Sigmoid colon (tissue), 7 donors: ENCODE measurements at places on chromosomes 6 and 20. TPM values are rescaled to one million over a fixed set of nuclear protein-coding genes. Genes with fewer than 3 reads are reported as not detected.

The NRN1 gene
- 5.0 TPM for polyA plus RNA-seq

The JAG1 gene
- polyA plus RNA-seq = 4.2 TPM

The OLIG3 gene
- polyA plus RNA-seq = not detected

The HLA-DRB1 gene
- polyA plus RNA-seq = 158 TPM

The CFAP61 gene
- polyA plus RNA-seq = not detected

The RAET1L gene
- polyA plus RNA-seq = not detected

The BPIFB1 gene
- not detected for polyA plus RNA-seq

The MUCL3 gene
- under 0.01 TPM for polyA plus RNA-seq

The SLC22A2 gene
- not detected for polyA plus RNA-seq

The PTCRA gene
- polyA plus RNA-seq = not detected

The SLC35D3 gene
- polyA plus RNA-seq = not detected

The KCNQ2 gene
- polyA plus RNA-seq = 0.83 TPM

The ZDHHC14 gene
- polyA plus RNA-seq = 2.8 TPM

The MOG gene
- 0.22 TPM for polyA plus RNA-seq

The SOBP gene
- 1.2 TPM for polyA plus RNA-seq

The TMEM217 gene
- polyA plus RNA-seq = 0.60 TPM

The TNFRSF6B gene
- polyA plus RNA-seq = 4.8 TPM

The GCNT2 gene
- polyA plus RNA-seq = 2.4 TPM

The LSM2 gene
- polyA plus RNA-seq = 94.7 TPM

The SLC44A4 gene
- 106 TPM for polyA plus RNA-seq

The HEY2 gene
- polyA plus RNA-seq = 1.2 TPM
